K562 (cell line): ENCODE measurements at places on chromosomes 11 and 22. TPM values are rescaled to one million over a fixed set of nuclear protein-coding genes. Genes with fewer than 3 reads are reported as not detected.

The DDI1 gene
- polyA plus RNA-seq, result not detected in 2 replicates

The NFAM1 gene
- not detected in 2 replicates for polyA plus RNA-seq

The OR51B2 gene
- polyA plus RNA-seq, result 2.6 and 2.7 TPM in 2 replicates

The FGF19 gene
- not detected in 2 replicates for polyA plus RNA-seq

The ZP1 gene
- polyA plus RNA-seq, result 0.15 TPM in 1 of 2 replicates, not detected in the other

The SCGB1C1 gene
- not detected in 2 replicates for polyA plus RNA-seq

The MISFA gene
- 1.1 and 1.9 TPM in 2 replicates for polyA plus RNA-seq
